Mesothelial cell of epicardium (in vitro differentiated cells): ENCODE measurements at places on chromosomes 11 and 22. TPM values are rescaled to one million over a fixed set of nuclear protein-coding genes. Genes with fewer than 3 reads are reported as not detected.

Gene CDCA5
- 16.4 to 17.0 TPM (median 16.5 TPM) in 3 replicates for total RNA-seq

- DNase-seq, result no peak
These were observed 387.9 kb downstream of the MIAT start for GRCh38 chr22:27045103-27045947.

GRCh38 chr11:108199446-108200321 is 22.8 kb downstream of the NPAT start:
- DNase-seq, result no peak

GRCh38 chr11:107018902-107019493 is 722 bp upstream of the GUCY1A2 start:
- peak; percentile 67 for DNase-seq
